NCI-H526 (cell line): ENCODE measurements at places on chromosomes 3 and 15.
A peak's percentile ranks its signal among the peaks of the same experiment; 100 is the strongest.

DNA sequence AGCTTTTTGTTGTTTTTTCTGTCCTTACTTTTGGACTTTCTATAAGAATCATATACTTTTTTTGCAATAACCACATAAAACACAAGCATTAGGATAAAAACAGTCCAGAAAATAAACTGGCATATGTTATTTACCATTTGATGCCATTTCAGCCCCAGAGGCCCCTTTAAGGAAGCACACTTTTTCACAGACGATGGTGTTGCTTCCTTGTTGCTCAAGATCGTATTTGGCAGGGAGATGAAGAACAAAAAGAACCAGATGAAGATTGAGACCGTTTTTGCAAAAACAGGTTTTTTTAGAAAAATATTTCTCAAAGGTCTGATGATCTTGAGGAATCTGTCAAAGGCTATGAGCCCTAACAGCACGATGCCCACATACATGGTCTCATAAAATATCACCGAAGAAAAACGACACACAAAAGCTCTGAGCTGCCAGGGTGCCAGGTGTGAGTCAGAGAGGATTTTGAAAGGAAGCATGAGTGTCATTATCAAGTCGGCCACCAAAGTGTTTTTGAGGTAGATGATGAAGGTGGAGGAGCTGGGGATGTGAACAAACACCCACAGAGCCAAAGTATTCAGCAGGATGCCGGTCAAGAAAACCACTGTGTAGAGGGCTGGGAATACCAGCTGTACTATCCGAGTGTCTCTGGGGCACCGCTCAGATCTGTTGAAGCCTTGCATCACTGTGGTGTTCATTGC lies 902 bp downstream of the P2RY13 start:
- no peak for DNase-seq

- no peak for DNase-seq
These were observed 13.7 kb upstream of the CCR3 start for GRCh38 chr3:46228260-46229242.

GRCh38 chr15:76339305-76340197 lies 3.0 kb downstream of the ISL2 start:
- DNase-seq = no peak

DNA sequence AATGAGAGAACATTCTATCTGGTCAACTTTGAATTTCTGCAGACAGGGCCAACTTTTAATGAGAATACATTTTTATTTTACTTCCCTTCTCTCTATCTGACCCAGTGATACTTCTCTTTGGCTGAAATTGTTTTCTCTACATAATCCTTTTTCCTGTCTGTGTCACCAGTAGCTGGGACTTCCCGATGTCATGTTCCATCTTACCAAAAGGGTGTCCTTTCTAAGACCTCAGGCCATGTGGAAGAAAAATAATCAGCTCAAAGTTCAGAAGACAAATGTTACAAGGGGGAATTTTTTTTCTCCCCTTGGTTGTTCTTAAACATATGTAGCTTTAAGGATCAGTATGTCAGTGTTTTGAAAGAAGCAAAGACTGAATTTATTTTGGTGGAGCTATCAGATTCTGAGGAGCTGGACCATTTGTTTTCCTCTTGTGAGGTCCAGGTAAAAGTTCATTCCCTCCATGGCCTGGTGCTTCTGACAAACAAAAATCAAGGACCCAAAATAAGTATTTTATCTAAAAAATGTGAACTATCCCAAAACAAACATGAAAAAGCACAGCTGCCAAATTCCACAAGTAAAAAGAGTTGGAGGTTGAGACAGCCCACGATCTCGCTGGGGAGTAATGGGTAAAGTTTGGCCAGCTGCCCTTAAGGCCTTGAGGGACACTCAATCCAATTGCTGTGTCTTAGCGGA lies 859.4 kb upstream of the NR2F2 start:
- no peak for DNase-seq

GRCh38 chr15:88077296-88078020 lies 179.1 kb downstream of the NTRK3 start:
- DNase-seq = no peak

GRCh38 chr3:28841441-28841840 lies 439.4 kb upstream of the RBMS3 start:
- no peak for DNase-seq

DNA sequence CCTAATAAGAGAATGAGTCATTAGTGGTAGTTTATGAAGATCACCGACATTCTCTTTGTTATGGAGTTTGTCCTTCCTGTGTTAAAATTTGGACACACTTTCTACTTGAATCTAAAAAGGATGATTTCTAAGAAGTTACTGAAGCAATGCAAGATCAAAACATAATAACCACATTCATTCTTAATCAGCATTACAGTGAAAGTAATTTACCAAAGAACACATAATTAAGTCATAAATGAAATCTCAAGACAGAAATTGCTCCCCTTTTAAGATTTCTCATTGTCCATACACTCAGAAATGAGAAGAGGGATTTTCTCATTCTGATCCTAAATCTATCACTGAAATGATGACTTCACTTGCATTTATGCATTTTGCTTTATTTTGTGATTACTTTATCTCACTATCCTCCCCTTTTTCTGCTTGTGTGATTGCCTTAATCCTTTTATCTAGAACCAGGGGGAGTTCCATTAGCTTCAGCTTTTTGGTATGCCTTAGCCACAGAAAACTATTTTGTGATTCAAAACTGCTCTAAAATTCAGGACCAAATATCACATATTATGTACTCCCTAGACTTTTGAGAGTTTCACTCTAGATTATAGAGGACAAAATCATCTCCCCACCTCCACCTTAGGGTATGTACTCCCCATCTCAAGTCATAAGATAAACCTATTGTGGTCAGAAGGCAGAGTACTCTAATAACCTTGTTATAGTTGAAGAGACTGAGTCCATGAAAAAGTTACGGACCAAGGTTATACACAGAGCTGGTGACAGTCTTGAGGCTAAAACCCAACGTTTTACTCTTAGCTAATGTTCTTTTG lies 817.6 kb upstream of the CFAP20DC start:
- no peak for DNase-seq

DNA sequence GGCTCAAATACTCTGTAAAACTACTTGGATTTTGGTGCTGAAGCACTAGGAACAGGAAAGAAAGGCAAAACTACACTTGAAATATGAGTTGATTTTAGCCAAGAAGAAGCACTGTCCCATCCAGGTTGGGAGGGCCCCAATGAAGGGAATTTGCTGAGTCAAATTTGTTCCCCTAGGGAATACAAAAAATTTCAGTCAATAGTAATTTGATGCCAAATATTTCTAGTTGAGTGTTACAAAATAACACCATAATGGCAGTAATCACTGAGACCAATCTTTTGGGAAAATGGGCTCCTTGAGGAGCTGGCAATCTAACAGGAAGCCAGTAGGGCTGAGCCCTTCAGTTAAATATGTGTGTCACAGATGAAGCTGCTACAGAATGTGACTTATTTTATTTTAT lies 896.9 kb downstream of the DIPK2A start:
- no peak for DNase-seq

DNA sequence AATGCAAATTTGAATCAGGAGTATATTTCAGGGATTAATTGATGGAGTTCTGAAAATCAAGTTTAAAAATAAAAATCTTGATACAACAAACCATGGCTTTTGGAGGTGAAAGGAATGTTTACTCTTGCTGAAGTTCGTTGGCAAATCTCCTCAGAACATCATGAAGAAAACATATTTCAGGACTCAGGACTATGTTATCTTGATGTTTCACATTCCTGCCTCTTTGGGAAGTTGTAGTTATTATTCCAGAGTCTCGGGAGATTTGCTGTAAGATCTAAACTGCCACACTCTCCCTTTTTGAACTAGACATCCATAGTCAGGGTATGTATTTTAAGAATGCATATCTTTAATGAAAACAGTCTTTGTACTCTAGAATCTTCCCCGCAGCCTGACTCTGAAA lies 271.2 kb downstream of the RBMS3 start:
- no peak for DNase-seq

- no peak for DNase-seq
These were observed 8.3 kb downstream of the ZNF710 start for GRCh38 chr15:90009301-90010022.

- no peak for DNase-seq
These were observed 31.8 kb downstream of the EPHB3 start for GRCh38 chr3:184593220-184593927.

DNA sequence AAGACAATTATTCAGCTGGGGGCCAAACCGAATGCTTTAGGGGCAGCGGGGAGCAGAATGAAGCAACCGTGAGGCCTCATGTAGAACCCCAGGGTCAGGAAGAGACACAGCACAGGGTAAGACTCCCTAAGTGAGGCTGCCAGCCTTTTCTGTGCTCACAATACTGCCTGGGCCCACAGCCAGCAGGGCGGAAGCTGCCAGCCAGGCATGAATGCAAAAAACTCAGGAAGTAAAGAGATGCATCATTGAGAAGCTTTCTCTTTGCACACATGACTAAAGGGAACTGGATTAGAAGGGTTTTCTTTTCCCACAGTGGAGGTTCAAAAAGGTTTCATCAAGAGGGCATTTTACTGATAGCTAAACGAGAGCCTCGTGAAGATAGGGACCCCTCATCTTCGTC lies 33.3 kb downstream of the CA12 start:
- DNase-seq = no peak

- no peak for DNase-seq
These were observed 14.7 kb downstream of the GPD1L start for GRCh38 chr3:32121137-32121536.

GRCh38 chr3:136162322-136162721 lies 33.8 kb downstream of the MSL2 start:
- DNase-seq = no peak

DNA sequence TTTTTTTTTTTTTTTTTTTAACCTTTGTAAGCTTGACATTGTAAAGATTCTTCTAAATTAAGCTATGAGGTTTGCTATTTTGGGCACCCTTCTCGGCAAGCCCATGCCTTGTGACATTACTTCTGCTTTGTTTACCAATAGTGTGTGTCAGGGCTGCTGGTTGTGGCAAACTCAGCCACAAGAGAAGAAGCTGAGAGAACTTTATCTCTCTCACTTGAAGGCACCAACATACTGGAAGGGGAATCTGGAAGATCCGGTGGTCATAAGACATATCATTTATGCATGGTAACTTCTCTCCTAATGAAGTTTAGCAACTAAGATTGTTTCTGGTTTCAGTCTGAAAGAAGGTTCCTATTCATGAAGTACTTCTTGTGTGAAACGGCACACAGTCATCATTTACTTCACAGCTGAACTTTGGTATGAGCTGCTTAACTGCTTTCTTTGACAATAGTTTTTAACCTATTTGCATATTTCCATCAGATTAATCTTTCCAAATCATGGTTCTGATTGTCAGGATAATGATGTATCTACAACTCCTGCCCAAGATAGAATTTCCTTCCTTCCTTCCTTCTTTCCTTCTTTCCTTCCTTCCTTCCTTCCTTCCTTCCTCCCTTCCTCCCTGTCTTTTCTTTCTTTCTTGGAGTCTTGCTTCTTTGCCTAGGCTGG lies 189.3 kb downstream of the NFKBIZ start:
- no peak for DNase-seq

DNA sequence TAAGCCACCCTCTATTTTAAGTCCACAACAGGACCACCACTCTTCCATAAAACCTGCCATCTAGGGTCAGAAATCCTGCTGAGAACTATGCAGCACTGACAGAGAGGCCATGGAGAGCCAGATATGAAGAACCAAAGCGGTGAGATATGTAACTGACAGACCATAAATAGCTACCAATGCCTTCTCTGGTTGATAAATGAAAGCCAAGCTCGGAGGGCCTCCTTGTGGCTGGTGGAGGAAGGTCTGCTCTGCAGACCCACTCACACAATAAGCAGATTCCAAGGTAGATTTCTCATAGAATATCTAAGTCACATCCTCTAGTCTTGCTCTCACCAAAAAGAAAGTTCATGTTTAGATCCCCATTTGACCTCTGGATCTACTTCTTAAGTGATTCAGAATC lies 38.9 kb downstream of the RYK start:
- DNase-seq = peak; percentile 8

- DNase-seq = peak; percentile 83
These were observed 835 bp downstream of the SEMA5B start for GRCh38 chr3:123026565-123027291.

- no peak for DNase-seq
These were observed 65.6 kb downstream of the ATP10A start for GRCh38 chr15:25797511-25797935.

GRCh38 chr3:16404349-16404895 lies 109.1 kb downstream of the RFTN1 start:
- no peak for DNase-seq

- DNase-seq = no peak
These were observed at the start of gene ANKRD34C for GRCh38 chr15:79282371-79283251. Gene ANKRD34C, plus strand, starts transcription at chr15:79282722. Its CDS starts 10,563 bp downstream, at chr15:79293285.

- no peak for DNase-seq
These were observed 146.9 kb downstream of the ERC2 start for GRCh38 chr3:56321383-56321782.

DNA sequence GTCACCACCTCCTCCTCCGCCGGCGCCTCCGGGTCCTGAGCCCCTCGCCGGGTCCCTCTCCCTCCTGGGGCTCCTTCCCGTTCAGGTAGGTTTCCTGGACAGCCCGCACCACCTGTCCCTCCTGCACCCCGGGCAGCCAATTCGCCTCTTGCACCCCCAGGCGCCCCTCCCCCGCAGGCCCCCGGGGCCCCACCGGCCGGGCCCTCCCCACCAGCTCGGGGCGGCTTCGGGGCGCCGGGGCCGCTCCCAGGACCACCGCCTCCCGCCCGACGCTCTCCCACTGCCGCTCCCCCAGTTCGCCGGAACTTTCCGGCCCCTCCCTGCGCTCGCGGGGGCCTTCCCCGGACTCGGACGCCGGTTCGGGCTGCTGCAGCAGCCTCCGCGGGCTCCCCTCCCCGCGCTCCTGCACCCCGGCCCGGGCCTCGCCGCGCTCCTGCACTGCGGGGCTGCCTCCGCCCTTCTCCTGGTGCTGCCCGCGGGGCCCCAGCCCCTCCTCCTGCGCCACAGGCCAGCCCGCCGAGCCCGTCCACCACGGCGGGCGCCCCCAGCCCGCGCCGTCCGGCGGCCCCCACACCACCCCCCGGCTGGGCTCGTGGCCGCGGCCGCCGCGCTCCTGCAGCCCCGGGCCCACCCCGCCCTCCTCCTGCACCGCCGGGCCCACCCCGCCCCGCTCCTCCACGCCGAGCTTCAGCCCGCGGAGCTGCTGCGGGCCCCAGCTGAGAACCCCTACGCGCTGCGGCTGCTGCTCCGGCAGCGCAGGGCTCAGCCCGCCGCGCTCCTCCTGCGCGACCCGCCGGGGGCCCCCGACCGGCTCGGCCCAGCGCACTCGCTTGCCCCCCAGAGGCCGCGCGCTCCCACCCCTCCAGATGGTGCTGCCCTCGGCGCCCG lies 587 bp upstream of the TNK2 start:
- DNase-seq = no peak

DNA sequence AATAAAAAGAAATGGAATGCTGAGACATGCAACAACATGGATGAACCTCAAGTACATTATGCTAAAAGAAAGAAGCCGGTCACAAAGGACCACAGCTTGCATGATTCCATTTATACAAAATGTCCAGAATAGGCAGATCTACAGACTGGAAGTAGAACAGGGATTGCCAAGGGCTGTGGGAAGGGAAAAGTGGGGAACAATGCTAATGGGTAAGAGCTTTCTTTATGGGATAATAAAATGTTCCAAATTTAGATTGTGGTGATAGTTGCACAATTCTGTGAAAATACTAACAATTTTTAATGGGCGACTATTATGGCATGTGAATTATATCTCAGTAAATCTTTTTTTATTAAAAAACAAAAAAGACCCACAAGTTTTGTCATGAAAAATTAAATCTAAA lies 106.2 kb downstream of the TMCO5A start:
- DNase-seq = no peak

- no peak for DNase-seq
These were observed 11.9 kb upstream of the CD200R1L start for GRCh38 chr3:112858410-112859069.

GRCh38 chr3:133935843-133936769 lies 40.4 kb upstream of the RAB6B start:
- DNase-seq = no peak
